ENCODE measurements at places on chromosomes 12 and 14. TPM values are rescaled to one million over a fixed set of nuclear protein-coding genes. Genes with fewer than 3 reads are reported as not detected.

DNA sequence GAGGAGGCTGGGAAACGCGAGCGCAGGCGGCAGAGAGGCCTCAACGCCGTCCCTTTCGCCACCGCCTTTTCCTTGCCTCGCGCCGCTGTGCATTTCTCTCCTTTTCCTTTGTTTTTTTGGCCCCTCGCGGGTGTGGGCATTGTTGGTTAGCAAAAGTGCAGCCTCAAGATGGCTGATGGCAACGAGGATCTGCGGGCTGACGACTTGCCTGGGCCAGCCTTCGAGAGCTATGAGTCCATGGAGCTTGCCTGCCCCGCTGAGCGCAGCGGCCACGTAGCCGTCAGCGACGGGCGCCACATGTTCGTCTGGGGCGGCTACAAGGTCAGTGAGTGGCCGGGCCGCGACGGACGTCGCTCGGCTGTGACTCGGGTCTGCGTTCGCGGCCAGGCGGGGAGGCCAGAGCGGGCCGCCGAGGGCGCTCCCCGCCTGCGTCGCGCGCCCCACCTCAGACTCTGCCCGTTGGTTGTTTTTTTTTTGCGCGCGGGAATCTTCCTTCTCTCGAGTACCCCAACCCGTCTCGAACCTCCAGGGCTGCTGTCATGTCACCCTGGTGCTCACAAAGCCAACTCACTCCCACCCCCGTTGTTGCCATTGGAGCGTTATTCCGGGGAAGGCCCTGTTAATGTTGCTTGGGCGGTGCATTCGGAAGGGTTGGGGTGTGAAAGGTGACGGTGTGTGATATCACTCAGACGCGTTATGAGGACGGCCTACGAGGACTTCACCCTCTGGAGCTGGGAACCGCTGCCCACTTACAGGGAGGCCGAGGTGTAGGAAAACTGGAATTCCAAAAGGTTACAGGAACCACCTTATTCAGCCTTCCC, 558 bp downstream of the KLHDC2 start:
- DNase-seq: peak; percentile 5

DNA sequence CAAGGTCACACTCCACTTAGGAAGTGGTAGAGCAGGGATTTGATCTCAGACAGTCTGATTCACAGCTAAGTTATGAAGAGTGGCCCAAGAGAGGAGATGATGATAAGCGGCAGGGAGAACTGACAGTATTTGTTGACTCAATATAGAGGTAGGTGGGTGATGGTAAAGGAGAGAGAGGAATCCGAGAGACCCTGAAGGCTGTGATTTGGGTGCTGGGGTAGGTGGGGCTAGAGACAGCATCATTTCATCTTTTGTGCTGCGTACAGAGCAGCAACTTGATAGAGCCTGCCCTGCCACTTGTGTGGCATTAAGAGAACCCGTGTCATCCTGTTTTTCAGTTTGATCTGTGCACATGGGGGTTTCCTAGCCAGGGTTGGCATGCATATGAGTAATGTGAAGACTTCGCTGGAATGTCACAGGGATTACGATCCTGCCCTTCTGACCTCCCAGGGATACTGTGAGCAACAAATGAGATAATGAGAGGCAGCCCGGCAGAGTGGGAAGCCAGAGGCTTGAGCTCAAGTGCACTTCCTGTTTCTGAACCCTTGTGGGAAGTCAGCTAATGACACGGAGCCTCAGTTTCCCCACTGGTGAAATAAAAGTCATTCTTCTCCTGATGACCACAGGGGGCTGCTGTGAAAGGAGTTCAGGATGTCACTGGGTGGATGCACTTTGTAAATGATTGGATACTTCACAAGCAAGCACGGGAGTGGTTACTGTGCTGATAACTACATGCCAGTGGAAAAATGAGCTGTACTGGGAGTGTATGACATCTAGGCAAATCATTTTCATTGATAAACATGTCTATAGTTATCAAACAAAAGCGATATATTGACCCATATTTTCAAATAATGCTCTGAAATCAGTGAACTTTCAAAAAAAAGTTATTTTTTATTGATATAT, 59.5 kb upstream of the IGF1 start:
- no peak for DNase-seq

The FAM186B gene
- total RNA-seq: 0.59 TPM

- DNase-seq: no peak
Measured at GRCh38 chr14:99737956-99738667, 54.0 kb downstream of the CYP46A1 start.

The GPRC5D gene
- 10.1 TPM for total RNA-seq

DNA sequence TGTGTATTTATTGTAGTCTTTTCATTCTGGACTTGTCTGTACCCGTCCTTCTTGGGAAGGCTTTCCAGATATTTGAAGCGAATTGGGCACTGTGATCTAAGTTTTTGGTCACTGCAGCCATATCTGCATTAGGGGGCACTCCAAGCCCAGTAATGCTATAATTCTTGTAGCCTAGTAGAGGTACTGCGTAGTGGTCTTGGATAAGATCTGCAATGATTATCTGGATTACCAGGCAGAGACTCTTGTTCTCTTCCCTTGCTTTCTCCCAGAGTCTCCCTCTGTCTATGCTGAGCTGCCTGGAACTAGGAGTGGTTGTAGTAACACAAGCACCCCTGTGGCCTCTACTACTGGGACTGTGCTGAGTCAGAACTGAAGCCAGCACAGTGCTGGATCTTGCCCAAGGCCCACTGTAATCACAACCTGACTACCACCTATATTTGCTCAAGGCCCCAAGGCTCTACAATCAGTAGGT, 30.0 kb downstream of the SLC38A2 start:
- DNase-seq: peak; percentile 7

DNA sequence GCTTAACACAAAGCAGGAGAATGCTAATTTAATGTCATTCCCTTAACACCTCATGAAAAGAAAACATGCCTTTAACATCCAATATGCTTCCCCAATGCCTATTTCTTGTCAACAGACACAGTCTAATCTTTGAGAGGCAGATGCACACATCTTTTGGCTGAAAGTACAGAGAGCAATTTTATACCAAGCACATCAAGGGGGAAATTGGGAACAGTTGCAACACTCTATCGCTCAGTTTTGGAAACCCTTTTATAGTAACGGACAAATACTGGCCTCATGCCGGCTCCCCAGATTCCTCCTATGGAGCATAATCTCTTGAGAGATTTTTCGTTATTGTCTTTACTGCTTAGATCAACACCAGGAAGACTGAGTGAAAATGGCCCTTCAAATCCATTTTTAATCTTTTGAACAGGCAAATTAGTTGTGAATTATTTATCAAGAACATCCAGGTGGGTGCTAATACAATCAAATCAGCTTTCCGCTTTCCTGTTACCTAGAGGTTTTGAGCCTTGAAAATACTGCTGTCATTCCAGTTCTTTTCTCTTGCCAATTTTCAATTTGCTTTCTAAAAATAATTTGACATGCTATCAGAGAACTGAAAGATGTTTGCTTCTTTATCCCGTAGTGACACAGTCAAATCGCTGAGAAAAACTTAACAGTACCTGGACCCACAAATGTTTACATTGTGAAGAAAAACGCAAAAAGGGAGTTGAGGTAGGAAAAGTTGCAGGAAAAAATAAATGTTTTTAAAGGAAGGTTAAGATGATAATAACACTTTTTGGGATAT, 60.7 kb upstream of the CAND1 start:
- DNase-seq: no peak

The SLC17A8 gene
- not detected for total RNA-seq

Data from skin of body (tissue), 3 donors.